ENCODE measurements at places on chromosomes 12 and 14.

DNA sequence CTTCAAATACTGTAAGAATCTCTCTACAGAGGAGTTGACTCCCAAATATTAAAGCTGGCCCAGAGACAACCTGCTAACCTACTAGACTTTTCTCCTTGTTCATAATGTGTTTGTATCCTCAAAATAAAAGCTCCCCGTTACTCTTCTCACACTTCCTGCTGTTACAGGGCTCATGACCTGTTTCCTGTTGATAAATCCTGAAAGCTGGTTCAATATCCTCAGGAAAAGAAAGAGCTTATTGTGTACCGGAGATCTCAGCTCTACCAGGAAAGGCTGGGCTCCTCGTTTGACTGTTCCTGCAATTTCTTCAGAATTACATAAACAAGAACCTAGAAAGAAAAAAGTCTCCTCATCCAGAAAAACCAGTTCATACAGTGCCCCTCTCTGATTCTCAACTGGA, 30.8 kb downstream of the CLEC1A start:
- DNase-seq = no peak

- no peak for DNase-seq
These were observed 4.6 kb upstream of the KRT2 start for GRCh38 chr12:52656616-52657015.

DNA sequence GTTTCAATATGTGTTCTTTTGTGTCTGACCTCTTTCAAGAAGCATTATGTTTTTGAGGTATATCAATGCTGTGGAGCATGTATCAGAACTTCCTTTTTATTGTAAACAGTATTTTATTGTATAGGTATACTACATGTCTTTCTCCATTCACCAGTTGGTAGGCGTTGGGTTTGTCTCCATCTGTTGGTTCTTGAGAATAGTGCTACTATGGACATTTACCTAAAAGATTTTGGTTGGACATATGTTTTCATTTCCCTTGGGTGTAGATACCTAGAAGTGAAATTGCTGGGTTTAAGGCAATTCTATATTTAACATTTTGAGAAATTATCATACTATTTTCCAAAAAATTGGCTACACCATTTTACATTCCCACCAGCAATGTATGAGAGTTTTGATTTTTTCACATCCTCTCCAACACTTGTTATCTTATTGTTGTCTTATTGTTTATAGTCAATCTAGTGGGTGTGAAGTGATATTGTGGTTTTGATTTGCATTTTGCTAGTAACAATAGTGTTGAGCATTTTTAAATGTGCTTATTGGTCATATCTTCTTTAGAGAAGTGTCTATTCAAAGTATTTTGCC, 409.2 kb downstream of the IPO8 start:
- no peak for DNase-seq

DNA sequence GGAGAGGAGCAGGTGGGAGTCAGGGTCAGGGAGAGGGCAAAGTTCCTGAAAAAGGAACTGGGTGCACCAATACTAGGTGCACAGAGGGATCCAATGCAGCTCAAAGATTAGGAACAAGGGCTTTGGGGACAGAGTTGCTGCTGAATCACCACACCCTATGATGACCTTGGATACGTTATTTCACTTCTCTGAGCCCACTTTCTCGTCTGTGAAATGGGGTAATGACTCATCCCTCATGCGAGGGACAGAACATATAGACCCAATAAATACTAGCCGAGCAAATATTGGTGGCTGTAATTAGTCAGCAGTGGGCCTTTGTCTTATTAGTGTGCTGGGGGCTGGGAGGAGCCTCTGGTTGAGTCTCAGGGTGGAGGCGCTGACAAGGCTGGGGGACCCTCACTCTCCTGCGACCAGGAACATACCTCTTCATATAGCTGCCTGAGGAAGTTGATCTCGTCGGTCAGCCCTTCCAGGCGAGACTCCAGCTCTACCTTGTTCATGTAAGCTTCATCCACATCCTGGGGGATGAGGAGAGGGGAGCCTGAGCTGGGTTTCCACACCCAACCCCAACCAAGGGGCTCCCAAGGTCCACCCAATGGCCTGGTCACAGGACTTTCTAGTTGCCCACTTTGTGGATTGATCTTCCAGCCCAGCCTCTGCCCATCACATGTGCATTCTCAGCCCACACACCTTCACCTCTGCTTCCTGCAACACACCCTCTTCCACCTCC, 4.5 kb downstream of the KRT8 start:
- DNase-seq = no peak

GRCh38 chr12:102033991-102034745, 27.6 kb downstream of the WASHC3 start:
- no peak for DNase-seq

- DNase-seq = no peak
These were observed 4.0 kb upstream of the PPP4R4 start for GRCh38 chr14:94170136-94170535.

All from neural crest cell (in vitro differentiated cells).